ENCODE measurements at places on chromosomes 7 and 10.

DNA sequence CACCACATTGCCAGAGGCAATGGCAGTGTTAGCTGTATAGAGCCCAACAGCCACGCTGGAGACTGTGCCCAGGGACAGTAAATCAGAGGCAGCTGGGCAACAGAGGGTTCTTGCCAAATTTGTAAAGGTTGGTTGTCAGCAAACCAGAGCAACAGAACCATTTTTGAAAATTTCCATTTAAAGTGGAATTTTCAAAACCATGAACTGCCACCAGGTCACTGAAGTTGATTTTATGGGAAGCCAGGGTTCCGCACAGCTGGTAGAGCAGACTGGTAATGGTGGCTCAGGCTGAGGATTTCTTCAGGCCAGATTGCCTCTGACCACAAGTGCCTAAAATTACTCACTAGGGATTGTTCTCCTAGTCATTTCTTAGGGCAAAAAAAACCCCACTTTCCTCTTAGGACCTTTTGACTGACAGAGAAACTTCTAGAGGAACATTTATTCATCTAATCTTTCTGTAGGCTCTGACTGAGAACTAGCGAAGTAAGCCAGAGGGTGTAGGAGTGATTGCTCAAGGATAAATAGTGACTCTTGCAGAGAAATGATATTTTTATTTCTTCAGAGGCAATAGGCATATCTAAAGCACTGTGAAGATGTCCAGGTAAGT lies 342.4 kb downstream of the BBS9 start:
- no peak for DNase-seq

- no peak for DNase-seq
Observed at GRCh38 chr10:106502641-106503040, 661.9 kb downstream of the SORCS1 start.

GRCh38 chr10:101284101-101284743 lies 55.0 kb upstream of the LBX1 start:
- DNase-seq, result no peak

DNA sequence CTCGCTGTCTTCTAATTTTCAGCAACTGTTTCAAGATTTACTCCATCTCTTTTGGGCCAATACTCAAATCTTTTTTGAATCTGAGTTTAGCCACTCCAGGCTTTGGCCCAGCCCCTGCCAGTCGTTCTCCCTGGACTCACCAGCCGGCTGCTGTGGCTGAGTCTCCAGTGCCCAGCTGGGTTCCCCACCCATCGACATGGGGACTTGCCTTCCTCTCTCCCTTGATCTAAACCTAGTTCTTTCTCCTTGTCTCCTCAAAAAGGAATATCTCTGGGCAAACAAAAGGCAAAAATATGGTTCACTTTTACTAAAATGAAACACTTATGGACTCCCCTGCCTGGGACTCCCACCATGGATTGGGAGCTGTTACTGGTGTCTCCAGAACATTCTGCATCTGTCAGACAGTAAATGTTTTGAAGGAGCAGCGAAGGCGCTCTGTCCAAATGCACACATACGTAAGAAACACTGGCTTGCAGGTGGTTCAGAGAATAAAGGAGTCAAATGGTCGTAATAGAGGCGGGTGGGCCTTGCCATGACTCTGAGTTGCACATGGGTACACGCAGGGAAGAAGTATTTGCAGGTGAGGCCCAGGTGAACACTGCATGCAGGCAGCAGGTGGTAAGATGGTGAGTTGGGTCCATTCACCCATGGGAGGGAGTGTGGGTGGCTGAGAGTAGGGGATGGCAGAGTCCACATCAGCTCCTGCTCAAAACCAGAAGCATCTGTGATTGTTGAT lies 35.5 kb upstream of the HABP2 start:
- DNase-seq, result no peak

GRCh38 chr7:140146574-140146973 lies 30.2 kb downstream of the KDM7A start:
- no peak for DNase-seq

- DNase-seq, result no peak
Observed at GRCh38 chr7:157136372-157136771, 2.4 kb upstream of the UBE3C start.

GRCh38 chr7:13894954-13895353 lies 94.5 kb downstream of the ETV1 start:
- DNase-seq, result no peak

DNA sequence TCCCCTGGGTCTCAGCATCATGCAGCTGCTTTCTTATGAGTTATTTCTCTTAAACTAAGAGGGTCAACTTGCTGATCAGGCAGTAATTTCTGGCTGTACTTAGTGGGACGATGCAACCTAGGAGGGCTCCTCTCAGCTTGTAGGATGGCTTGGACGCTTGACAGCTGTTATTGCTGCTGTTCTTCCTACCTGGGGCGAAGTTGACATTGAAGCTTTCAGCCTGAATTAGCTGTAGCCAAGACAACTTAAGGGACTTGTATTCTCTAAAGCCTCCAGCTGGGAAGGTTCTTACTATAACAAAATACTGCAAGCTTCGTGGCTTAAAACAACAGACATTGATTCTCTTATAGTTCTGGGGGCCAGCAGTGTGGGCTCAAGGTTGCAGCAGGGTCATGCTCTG lies 224.9 kb downstream of the ACTR3B start:
- no peak for DNase-seq

DNA sequence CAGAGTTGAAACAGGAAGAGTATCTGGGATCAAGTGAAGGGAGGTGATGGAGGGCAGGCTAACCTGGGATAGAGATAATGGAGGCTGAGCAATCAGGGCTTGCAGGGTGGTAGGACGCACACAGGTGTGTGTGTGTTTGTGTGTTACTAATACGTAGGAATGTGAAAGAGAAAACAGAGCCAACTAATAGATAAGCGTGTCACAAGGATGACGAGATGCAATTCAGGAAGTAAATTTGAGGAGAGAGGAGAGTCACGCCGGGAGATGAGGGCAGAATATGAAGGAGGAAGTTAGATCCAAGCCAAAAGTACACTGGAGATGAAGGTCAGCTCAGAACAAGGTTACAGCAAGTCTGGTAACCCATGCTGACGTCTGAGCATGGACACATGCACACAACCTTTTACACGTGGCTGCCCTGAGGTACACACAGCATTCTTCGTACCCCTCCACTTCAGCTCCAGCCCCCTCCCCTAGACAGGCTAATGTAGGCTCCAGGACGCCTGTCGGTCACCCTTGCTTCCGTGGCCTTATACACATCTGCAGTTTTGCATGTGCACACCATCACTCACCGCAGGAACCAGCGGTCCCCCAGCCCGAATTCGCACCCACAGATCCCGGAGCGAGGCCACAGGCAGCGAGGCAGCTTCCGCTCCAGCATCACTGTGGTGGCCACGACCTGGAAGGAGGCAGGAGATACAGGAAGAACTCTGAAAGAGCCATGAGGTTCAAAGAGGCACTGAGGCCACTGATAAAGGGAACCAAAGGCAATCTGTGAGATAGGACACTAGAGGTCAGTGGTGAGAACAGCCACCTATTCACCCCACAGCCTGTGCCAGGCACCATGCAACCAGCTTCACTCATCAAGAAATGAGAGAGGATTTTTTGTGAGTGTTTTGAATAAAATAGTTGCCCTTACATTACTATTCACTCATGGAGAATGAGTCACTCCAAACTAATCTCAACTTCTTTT lies 23.7 kb upstream of the TRPV6 start:
- DNase-seq, result no peak

DNA sequence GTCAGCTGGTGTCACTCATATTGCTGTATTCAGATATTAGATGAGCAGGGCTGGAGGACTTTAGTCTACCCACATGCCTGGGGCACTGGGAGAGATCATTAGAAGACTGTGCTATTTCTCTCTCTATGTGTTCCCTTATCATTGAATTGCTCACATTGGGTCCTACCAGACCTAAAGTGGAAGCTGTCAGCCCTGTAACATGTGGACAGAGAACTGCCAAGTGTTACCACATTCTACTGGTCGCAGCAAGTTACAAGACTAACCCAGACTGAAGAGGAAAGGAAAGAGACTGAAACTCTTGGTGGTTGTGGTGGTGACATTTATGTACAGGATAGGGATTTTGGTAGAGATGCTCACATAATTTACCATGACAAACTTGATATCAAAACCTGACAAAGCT lies 627.1 kb upstream of the FZD8 start:
- DNase-seq, result no peak

DNA sequence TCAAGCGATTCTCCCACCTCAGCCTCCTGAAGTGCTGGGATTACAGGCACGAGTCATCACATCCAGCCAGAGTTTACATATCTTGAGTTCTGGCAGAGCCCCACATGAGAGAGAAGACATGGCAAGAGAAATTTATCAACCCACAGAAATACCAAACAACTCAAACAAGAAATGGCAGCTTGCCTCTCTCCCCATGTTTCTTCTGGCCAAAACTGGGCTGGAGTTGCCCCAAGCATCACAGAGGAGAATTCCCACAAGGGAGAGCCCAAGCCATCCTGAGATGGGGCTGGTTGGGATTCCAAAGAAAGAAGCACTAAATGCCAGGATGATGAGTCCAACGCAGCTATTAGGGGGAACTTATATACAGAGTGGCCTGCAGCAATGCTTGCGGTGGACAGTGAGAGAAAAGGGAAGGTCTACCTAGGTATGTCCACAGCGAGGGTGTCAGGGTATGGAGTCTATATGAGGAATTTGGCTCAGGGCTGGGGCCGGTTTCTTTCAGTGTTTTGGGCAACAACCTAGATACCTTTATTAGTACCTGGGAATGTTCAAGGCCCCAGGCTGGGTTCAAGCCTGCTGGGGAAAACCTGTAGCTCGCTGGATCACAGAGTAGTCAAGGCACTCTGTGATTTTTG lies 14.5 kb upstream of the PAX4 start:
- no peak for DNase-seq

- DNase-seq, result no peak
Observed at GRCh38 chr7:25187932-25188331, 40.4 kb downstream of the NPVF start.

- DNase-seq, result no peak
Observed at GRCh38 chr7:84021292-84021908, 173.2 kb downstream of the SEMA3A start.

GRCh38 chr7:133502498-133502897 lies 249.6 kb downstream of the EXOC4 start:
- no peak for DNase-seq

DNA sequence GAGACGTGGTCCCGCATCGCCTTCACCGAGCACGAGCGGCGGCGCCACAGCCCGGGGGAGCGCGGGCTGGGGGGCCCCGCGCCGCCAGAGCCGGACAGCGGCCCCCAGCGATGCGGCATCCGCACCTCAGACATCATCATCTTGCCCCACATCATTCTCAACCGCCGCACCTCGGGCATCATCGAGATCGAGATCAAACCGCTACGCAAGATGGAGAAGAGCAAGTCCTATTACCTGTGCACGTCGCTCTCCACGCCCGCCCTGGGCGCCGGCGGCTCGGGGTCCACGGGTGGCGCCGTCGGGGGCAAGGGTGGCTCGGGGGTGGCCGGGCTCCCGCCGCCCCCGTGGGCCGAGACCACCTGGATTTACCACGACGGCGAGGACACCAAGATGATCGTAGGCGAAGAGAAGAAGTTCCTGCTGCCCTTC lies 737 bp downstream of the CNNM2 start:
- no peak for DNase-seq

DNA sequence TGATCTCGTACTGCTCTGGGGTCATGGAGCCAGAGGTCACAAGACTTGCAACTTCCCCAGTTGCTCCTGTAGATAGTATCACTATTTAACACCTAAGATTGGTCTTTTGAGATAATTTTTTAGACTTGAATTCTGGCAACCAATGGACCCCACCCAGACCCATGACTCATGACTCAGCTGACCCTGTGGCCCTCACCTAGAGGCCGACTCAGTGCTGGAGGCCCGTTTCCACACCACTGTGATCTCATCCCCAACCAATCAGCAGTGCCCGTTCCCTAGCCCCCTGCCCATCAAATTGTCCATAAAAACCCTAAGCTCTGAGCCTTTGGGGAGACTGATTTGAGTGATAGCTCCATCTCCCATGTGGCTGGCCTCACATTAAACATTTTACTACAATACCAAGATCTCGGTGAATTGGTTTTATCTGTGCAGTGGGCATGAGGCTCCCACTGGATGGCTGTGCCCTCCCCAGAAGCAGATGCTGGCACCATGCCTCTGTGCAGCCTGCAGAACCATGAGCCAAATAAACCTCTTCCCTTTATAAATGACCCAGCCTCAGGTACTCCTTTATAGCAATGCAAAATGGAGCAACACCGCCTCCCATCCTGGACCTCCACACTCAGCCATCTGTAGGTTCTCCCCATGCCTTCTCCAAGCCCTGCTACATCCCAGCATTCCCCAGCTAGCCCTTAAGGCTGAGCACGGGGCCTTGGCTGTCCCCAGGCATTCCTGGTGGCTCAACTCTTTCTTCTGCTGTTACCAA lies 98.8 kb downstream of the PRKAG2 start:
- no peak for DNase-seq

GRCh38 chr10:184174-184573 lies 48.9 kb downstream of the ZMYND11 start:
- DNase-seq, result no peak

DNA sequence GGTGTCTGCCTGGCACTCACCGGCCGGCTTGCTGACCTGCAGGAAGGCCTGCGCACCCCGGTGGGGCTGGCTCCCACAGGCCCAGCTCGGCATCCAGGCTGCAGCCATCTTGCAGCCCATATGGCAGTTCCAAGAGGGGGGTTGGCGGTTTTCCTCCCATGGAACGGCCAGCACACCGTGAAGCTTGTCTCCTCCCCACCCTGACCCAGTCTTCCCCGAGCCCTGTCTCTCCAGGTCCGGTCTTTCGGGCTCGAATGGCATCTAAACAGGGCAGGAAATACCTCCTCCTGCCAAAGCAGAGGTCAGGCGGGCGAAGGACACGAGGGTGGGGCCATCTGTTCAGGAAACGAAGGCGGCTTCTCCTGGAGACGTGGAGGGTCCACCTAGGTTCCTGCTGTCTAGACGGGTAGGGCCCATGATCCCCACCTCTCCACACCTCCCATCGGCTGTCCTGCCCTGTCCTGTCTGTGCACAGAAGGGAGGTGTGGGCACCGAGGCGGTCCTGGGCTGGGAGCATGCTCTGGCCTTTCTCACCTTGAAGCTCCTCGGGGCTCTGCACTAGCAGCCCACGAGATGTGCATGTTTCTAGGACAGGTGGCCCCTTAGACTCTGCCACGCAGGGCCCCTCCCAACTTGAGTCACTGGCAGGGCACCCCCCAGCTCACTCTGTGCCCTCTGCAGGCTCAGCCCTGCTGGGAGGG lies 113.7 kb upstream of the DIP2C start:
- no peak for DNase-seq
